ELR (cell line): ENCODE measurements at places on chromosomes 3 and 15.

DNA sequence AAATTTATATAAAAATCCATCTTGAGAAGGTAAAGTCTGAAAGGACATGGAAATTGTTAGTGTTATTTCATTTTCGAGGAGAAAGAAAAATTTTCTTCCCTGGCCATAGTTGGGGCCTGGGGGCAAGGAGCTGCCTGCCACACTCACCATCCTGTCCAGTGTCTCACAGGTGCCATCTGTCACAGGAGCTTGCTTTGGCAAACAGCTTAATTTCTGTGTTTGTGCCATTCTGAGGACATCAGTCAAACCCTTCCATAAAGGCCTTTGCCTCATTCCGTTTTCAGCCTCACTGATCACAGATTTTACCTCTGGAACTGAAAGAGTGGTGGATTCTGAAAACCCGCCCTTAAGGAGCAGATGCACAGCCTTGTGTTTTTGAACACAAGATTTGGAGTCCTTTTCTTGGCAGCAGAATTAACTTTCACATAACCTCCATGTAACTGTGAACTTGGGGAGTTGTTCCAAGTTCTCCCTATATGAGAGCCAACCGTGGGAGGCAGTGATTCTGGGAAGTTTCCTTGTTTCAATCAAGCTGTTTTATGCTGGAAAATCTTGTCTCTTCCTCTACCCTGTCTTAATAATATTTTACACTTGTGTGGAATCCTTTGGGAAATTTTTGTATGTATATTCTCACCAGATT, 254.7 kb downstream of the CACNA2D3 start:
- DNase-seq = no peak

- DNase-seq = no peak
Observed at GRCh38 chr3:56917361-56918110, 115.8 kb upstream of the ARHGEF3 start.

DNA sequence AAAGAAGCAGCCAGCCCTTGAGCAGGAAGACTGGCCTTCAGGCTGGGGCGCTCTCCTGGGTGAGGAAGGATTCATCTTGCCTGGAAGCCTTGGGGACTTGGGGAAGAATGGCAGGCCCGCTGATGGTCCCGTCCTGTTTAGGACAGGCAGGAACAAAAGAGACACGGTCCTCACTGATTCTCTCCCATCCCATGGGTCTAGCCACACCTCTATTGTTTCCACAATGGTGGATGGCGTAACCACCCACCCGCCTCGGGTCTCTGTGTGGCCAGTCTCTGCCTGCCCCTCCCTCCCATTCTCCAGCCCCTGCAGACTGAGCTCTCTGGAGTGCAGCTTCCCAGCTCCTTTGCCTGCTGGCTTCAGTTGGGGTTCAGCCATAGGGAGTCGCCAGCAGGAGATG, 284.3 kb downstream of the UACA start:
- no peak for DNase-seq

DNA sequence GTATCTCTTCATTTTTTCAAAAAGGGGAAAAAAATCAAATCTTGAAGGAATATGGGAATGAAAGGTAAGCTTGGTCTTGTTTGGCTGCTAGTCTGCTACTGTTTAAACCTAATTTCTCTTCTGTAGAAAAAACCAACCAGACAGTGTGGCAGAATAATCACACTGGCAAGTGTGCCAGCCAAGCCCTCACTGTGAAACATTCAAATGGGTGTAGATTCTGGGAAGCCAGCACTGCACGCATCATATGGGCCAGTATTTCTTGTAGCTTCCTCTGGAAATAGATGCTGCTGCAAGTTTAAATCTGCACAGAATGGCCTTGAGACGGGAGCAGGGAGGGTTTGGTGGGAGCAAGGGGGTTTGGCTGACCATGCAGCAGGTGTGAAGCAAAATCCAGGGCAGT, 62.1 kb downstream of the POMGNT2 start:
- no peak for DNase-seq

- DNase-seq = no peak
Observed at GRCh38 chr3:151265866-151266265, 12.5 kb downstream of the P2RY14 start.

DNA sequence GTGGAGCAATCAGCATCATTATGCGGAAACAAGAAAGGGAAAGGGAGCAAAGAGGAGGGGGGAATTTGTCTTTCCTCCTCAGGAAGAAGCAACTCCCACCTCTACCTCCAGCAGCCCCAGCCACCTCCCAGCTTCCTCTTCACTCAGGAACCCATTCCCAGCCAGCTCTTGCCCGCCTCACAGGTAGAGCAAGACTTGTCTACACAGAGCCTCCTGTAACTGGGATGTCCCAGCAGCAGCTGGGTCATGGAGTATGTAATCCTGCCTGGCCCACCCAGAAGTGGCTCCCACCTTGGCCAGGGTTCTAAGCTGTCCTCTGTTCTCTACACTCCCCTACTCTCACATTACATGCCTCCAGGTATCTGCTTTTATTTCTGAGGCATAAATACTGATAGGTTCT, 14.0 kb downstream of the IGDCC3 start:
- no peak for DNase-seq

- no peak for DNase-seq
Observed at GRCh38 chr3:152469248-152470025, 200.7 kb downstream of the MBNL1 start.

DNA sequence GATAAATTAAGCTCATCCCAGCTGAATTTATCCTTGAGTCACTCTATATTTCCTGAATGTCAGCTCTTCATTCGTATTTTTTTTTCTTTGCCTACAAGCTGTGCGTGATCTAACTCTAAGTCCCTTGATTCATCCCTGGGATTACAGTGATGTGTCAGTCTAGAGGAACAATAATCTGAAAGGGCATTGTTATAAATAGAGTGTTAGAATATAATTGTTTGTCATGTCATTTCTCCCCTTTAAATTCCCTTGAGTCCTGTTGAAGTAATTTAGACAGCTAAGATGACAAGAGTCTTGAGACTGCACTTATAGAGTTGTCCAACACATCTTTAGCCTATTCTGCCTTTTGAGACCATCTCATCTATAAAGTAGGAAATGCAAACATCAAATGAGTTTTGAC, 621.8 kb downstream of the ZIC1 start:
- no peak for DNase-seq

DNA sequence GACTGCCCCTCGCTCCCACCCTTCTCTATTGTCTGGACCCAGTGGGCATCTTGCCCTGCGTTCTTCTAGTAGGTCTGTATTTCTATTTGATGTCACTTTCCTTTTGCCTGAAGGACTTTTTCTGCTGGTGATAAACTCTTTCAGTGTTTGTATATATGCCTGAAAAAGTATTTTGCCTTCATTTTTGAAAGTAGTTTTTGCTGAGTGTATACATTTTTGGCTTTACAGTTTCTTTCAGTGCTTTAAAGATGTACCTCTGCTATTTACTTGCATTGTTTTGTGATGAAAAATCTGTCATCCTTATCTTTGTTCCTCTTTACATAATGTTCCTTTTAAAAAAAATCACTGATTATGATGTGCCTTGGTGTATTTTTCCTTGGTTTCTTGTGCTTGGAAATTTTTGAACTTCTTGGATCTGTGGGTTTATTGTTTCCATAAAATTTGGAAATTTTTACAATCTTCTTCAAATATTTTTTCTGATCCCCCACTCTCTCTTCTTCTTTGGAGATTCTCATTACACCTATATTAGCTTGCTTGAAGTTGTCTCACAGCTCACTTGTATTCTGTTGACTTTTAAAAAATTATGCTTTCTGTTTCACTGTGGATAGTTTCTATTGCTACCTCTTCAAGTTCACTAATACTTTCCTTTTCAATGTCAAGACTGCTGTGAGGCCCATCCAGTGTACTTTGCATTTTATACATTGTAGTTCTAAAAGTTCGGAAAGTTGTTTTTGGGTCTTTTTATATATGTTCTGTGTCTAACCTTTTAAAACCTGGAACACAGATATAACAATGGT, 67.8 kb downstream of the RGMA start:
- DNase-seq = no peak

DNA sequence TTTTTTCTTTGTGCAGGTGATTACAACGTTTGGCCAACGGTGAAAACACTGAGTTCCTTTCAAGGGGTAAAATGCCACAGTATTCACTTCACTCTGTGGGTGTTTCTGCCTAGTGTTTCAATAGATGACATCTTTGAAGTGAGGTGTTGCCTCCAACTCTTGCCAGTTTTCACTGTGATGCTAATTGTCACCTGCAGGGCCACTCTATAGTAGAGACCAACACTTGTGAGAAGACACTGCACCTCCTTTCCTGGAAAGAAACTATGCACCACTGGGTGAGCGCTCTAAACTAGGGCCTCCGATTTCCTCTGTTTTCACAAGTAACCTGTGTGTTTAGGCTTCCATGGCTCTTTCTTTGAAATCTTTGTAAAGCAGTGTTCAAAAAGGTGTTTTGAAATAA, 98.3 kb downstream of the THRB start:
- no peak for DNase-seq
